Iris pigment epithelial cell (primary cell): ENCODE measurements at places on chromosomes 2 and 18.

GRCh38 chr2:171134624-171135230 is 26.0 kb downstream of the TLK1 start:
- no peak for DNase-seq

DNA sequence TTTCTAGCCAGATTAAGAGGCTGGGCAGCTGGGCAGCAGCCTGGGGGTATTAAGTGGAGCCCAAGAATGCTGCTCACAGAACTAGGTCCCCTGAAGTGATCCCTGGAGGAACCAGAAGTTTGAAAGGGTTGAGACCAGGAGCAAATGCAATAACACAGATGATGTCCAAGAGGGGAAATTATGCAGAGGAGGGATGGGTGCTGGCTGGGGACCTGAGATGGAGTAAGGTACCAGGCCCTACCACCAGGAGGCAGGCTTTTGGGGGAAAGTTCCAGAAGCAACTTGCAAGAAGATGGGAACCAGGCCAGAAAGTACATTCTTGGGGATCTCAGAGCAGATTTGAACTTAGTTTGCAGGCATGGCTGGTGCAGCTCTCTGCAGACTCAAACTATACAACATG is 175.1 kb downstream of the NCK2 start:
- peak; percentile 95 for DNase-seq

DNA sequence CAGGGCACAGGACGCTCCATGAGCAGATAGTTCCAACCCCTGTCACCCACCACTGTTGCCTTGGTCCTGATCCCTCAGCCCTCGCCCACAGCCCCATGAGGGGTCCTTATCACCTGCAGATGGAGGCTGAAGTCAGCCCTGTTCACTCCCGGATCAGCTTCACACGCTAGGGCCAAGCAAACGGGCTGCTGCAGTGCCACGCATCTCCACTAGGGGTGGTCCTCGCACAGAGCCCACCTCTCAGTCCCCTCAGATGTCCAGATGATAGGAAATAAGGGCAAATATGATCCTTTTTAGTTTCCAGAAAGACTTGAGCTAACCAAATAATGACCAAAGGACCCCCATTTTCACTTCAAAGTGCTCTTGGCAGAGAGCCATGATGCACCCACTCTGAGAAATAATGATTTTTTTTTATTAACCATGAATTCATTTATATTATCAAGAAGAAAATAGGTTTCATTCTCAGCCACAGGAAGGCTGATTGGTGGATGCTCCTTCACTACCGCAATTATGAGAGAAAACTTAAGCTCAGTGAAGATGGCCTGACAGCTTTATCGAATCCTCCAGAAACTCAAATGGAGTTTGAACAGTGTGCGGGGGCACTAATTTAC is 71.9 kb upstream of the KLHL29 start:
- DNase-seq = peak; percentile 15

- no peak for DNase-seq
Measured at GRCh38 chr2:231228974-231229529, 30.6 kb downstream of the ARMC9 start.

GRCh38 chr2:181440919-181441318 is 16.3 kb upstream of the ITGA4 start:
- DNase-seq = no peak

DNA sequence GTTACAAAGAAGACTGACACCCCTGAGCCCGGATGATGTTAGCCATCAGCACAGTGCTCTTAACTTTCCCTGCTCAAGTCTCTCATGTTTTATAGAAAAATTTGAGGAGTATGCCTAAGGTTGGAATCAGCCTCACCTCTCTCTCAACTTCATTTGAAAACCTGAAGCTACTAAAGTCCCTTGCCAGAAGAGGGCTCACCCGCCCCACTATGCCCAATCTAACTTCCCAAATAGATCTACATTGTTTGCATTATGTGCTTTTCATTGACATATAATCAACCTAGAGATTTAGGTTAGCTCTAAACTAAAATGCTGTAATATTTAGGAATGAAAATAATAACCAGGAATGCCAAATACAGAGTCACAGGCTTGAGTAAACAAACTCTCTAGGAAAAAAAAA is 305.4 kb downstream of the NCKAP5 start:
- peak; percentile 44 for DNase-seq

DNA sequence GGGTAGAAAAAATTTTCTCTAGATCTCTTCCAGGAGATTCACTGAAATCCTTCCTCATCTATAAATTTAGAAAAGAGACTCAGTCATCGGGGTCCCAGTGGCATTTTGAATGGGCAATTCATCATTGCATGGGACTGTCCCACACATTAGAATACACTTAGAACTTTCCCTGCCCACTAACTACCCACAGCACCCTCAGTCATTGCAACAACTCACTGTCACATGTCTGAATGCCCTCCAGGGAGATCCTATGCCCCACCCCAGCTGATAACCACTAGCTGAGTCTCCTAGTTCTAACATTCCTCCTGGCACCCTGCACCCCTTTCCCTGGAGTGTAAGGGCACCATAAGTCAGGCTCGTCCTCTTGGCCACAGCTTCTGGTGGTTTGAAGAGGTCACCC is 89.6 kb downstream of the INSIG2 start:
- DNase-seq = no peak

- DNase-seq = no peak
Measured at GRCh38 chr2:237901932-237902850, 42.8 kb downstream of the RAMP1 start.

DNA sequence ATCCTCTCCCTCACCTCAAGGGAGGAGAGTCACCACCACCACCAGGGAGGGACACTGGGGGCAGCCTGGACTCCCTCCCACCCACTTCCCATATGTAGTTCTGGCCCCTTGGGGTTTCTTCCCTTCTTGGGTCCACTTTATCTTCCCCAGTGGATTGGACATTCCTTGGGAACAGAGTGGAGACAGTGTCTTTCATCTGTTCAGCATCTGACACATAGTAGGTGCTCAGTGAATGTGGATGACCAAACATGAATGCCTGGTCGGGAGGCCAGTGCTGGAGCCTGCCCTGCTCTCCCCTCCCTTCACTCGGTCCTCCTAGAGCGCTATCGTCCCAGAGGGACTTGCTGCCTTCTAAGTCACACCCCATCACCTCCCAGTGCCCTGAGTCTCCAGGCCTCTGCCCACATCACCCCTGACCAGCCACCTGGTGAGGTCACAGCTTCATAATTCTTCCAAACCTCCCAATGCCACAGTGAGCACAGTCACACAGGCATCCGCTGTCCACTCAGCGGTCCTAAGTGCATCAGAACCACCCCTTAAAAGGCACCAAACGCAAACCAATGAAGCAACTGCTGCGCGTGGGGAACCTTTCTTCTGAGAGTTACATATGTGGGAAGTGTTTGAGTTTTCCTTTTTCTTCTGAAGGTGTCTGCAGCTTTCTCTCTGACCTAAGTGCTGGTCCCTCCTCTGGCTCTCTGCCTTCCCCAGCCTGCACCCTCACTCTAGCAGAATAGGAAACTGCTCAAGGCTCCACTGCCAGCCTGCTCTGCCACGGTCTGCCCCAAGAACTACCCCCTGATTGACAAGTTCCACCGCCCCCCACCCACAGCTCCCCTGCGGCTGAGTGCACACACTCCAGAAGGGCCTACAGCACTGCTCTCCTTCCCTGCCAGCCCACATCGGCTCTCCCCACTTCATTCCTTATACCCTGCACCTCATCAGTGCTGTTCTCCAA is 7.2 kb upstream of the SFXN5 start:
- DNase-seq = no peak

DNA sequence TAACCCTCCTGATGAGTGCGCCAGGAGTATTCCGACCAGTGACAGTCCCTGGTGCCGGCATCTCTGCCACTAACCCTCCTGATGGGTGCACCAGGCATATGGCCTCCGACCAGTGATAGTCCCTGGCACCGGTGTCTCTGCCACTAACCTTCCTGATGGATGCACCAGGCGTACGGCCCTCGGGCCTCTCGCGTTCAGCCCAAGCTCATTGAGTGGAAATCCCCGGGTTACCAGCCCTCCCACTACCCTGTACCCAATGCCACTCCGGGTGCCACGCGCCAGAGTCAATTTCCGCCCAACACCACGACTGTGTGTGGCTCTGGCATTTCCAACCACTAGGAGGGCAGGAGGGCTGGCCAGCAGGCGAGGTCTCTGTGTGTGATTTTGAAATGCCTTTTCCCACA is 11.7 kb upstream of the GPC1 start:
- DNase-seq = no peak

GRCh38 chr2:236334122-236334876 is 70.1 kb upstream of the ASB18 start:
- no peak for DNase-seq

- no peak for DNase-seq
Measured at GRCh38 chr2:98478907-98479306, 34.2 kb downstream of the INPP4A start.

DNA sequence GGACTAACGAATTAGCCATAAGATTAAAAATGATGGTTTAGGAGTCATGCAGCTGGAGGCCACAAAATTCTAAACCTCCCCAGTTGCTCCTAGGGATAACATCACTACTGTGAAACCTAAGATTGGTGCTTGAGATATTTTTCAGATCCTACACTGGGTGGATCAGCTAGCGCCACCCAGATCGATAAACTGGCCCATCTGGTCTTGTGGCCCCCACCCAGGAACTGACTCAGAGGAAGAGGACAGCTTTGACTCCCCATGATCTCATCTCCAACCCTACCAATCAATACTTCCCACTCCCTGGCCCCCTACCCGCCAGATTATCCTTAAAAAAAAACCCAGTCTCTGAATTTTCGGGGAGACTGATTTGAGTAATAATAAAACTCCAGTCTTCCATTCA is 5.5 kb downstream of the GALNT14 start:
- no peak for DNase-seq

DNA sequence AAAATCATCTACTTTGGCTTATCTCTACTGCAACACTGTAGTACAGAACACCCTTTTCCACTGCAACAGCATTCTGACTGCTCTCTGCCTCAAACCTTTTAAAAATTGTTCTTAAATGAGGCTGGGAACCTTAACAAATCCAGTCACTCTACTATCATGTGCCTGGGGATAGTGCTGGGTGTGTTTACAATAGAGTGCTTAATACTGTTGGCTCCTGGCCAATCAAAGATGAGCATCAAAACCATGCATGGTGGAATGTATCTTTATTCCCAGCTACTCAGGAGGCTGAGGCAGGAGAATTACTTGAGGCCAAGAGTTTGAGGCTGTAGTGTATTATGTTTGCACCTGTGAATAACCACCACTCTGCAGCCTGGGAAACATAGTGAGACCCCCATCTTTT is 7.4 kb downstream of the ANKAR start:
- DNase-seq = peak; percentile 28

DNA sequence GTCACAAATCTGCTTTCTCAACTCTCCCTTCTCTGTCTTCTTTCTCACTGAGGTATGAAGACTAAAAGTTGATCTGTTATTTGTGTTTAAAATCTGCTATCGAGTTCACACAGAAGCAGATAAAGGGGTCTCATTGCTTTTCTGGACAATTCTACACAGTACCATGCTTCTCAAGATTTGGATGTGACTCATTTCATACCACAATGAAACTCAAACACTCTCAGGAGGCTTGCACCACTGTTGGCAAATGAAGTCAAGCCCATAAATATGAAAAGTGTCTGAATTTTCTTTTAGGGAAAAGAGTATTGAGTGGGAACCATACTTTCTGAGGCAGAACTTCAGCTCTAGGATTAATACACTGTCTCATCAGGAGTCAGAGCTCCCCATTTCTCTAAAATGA is 274.6 kb upstream of the CYRIA start:
- no peak for DNase-seq

- DNase-seq = peak; percentile 63
Measured at GRCh38 chr2:71458413-71459083, 5.2 kb downstream of the DYSF start.

- DNase-seq = peak; percentile 82
Measured at GRCh38 chr2:166411473-166412230, 35.9 kb upstream of the SCN9A start.

- peak; percentile 83 for DNase-seq
Measured at GRCh38 chr2:54772110-54772509, 48.6 kb downstream of the EML6 start.

- DNase-seq = peak; percentile 79
Measured at GRCh38 chr2:159064446-159065301, 96.2 kb downstream of the TANC1 start.

DNA sequence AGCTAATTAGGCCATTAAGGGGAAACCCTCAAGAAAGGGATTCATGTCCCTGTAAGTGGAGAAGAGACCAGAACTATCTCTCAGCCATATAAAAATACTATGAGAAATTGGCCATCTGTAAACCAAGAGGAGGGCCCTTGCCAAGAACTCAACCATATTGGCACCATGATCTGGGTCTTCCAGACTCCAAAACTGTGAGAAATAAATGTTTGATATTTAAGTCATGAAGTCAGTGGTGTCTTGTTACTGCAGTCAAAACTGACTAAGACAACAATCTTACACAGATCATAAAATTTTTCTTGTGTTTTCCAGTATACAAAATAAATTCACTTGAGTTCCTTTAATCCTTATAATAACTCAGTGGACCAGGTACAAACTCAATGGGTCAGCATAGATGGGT is 589.8 kb upstream of the CDH2 start:
- DNase-seq = peak; percentile 54

DNA sequence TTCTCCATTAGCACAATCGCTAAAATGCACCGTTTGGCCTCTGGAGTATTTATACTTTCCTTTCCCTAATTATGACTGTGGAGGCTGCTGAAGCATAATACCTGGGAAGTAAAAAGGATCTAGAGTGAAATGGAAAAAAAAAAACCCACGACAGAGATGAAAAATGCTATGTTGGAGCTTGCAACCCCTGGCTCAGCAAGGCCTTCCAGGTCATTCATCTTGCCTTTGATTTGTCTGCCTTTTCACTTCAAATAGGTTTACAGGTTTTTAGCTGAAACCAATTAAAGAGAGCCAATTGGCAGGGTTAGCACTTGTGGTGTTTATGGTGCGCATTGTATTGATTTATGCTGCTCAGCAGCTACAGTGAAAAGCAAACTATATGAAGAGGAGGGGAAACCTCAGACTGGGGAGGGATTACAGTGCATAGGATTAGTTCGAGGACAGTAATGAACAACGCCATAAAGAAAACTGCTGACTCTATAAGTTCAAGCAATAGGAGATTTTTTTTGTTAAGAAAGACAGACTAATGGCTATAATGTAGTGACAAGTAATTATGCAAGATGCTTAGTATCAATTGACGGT is 347.9 kb downstream of the MEIS1 start:
- DNase-seq = no peak

GRCh38 chr18:69097349-69097748 is 299.5 kb downstream of the CCDC102B start:
- no peak for DNase-seq

DNA sequence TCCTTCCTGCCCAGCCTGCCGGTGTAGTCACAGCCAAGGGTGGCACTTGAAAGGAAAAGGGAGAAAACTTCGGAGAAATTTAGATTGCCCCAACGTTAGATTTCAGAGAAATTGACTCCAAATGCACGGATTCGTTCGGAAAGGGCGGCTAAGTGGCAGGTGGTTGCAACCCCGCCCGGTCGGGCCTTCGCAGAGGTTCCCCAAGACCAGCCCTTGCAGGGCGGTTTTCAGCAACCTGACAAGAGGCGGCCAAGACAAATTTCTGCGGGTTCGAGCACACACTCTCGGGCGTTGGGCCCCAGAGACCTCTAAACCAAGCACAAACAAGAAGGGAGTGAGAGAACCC is 4.8 kb downstream of the ONECUT2 start:
- DNase-seq = no peak

GRCh38 chr2:237326266-237327171 is 87.4 kb downstream of the COL6A3 start:
- no peak for DNase-seq
